ENCODE measurements at places on chromosomes 12 and 14. TPM values are rescaled to one million over a fixed set of nuclear protein-coding genes. Genes with fewer than 3 reads are reported as not detected.

Gene SLC25A47
- not detected for total RNA-seq

Gene PLEKHG7
- total RNA-seq = not detected

Gene AICDA
- total RNA-seq = not detected

Gene TOMM20L
- total RNA-seq = not detected

Gene OTX2
- total RNA-seq = not detected

Gene MOK
- total RNA-seq = 8.5 TPM

Gene RPL10L
- not detected for total RNA-seq

Gene HRK
- total RNA-seq = not detected

Gene PPM1A
- total RNA-seq = 22.8 TPM

Gene ABCD2
- 0.09 TPM for total RNA-seq

Gene CMTM5
- 0.14 TPM for total RNA-seq

Gene DNAAF2
- total RNA-seq = 6.3 TPM

Gene WASHC4
- 74.7 TPM for total RNA-seq

Gene NGB
- total RNA-seq = not detected

Gene RPGRIP1
- total RNA-seq = not detected

Gene C14orf180
- total RNA-seq = not detected

Gene MDM1
- total RNA-seq = 9.7 TPM

Gene PRIMA1
- total RNA-seq = not detected

Gene NINJ2
- total RNA-seq = 3.1 TPM

Gene AKAP5
- 0.74 TPM for total RNA-seq

All from smooth muscle cell of bladder (primary cell).